ENCODE measurements at places on chromosomes 4 and X.

DNA sequence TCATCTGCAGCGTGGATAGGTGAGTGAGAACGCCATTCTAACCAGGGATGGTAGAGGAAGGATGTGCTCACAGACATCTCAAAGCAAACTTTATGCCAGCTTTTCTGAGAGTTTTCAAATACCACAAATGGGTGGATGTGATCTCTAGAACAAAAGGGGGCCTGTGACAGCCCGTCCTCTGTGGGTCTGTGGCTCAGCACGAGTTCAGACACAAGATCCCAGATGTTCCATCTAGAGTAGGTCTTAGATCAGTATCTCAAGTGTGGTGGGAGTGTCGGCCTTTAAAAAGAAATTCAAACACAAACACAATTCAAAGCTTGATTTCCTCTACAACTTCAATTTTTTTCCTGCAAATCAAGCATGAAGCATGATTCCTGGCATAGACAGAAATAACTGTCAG lies 22.8 kb downstream of the QDPR start:
- DNase-seq: no peak

DNA sequence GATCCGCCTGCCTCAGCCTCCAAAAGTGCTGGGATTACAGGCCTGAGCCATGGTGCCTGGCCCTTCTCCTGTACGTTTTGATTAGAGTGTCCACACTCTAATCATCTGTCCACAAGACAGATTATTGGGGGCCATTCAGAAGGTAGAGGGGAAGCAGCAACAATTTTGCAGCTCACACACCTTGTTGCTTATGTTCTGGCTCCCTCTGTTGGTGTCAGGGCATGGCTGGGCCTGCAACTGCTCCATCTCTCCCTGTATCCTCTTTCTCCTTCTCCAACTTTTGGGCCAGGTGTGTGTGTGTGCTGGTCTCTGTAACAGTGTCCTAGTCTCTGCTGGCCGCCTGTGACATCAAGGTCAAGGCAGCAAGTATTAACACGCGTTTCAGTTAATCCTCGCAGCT lies 125.5 kb upstream of the MBNL3 start:
- no peak for DNase-seq

- DNase-seq: peak; percentile 69
Observed at GRCh38 chr4:185810746-185811508, 1.1 kb downstream of the SORBS2 start.

- peak; percentile 9 for DNase-seq
Observed at GRCh38 chr4:135552131-135552530, 1350.5 kb upstream of the PABPC4L start.

DNA sequence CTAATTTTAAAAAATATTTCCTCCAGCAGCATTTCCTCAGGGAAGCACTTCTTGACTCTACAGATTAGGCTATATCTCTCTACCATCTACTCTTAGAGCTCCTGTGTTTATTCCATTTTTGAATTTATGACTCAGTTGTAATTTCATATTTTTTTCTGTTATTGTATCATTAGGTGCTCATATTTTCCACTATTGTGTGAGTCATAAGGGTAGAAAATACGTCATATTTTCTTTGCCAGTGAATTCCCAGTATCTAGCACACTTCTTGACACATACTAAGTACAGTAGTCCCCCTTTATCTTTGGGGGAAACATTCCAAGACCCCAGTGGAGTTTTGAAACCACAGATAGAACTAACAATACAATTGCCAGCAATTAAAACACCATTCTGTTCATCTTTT lies 431.2 kb downstream of the GASK1B start:
- DNase-seq: no peak

GRCh38 chr4:74474345-74475090 lies 29.6 kb downstream of the AREG start:
- no peak for DNase-seq

Data from lung (tissue), 17 donors.